ENCODE measurements at places on chromosomes 3 and 15.
A peak's percentile ranks its signal among the peaks of the same experiment; 100 is the strongest.

GRCh38 chr3:172467170-172467824, 19.0 kb upstream of the GHSR start:
- DNase-seq = no peak

DNA sequence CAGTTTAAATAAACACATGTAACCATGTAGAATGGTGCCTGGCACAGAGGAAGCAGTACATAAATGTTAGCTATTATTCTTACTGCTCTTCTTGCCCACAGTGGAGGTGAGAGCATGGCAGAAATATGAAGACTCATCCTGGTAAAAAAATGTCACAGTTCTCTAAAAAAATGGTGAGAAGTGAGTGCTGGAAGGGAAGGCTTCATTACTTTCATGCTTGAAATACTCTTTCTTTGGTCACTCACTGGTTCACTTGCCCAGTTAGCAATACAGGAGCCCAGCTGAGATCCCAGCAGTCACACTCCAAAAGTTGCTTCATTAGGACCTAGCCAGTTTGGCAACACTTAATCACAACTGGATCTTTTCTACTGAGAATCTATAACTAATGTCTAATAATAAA, 1017.2 kb downstream of the TUSC7 start:
- DNase-seq = peak; percentile 14

DNA sequence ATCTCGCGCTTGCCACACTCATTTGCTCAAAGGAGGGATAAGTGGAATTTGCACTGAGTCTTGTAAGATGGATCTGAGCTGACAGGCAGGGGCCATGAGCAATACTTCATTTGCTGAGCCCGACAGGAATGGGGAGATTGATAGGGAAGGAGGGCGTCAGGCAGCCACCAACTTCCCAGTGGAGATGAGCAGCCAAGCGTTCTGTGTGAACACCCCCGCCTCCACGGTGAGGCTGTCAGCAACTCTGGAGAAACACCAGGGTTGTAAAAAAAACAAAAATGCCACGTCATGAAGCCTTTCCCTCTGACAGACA, 36.8 kb downstream of the TLE3 start:
- DNase-seq = no peak

- DNase-seq = no peak
These were observed 124.9 kb downstream of the DNAJB8 start for GRCh38 chr3:128341659-128342395.

DNA sequence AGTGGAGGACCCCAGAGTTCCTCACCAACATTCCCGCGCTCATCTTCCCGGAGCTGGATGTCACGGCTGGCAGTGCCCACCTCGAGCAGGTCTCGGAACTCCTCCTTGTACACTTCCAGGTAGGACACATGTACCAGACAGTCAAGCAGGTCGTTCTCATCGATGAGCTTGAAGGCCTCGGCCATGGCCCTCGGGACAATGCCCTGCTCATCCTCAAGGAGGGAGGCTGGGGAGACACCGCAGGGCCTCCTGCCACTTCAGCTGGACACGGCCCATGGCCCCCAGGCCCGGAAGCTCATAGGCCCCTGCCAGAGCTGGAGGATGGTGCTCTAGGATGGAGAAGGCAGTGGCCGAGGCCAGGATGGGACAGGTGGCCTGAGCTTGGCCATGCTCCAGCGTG, 5.6 kb downstream of the KIF7 start:
- no peak for DNase-seq

DNA sequence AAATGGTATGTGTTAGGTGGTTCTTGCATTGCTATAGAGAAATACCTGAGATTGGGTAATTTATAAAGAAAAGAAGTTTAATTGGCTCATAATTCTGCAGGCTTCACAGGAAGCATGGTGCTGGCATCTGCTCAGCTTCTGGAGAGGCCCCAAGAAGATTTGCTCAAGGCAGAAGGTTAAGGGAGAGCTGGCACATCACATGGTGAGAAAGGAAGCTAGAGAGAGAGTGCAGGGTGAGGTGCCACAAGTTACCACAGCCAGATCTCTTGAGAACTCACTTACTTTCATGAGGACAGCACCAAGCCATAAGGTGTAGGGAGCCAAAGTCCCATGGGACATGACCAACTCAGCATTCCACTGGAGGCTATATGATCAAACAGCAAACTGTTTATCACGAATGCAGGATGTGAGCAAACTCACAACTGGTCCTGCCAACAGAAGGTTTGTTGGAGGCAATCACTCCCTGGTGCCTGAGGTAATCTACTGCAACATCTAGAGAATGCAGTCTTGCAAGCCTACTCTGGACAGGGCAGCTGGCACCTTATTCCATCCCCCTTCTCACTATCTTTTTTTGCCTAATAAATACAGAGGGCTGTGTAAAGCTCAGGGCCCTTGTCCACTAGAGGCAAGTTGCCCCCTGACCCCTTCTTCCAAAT, 28.1 kb upstream of the CCR2 start:
- no peak for DNase-seq

GRCh38 chr3:139755551-139755950, 77.8 kb upstream of the NMNAT3 start:
- no peak for DNase-seq

GRCh38 chr3:119599558-119600174, 2.0 kb downstream of the PLA1A start:
- no peak for DNase-seq

DNA sequence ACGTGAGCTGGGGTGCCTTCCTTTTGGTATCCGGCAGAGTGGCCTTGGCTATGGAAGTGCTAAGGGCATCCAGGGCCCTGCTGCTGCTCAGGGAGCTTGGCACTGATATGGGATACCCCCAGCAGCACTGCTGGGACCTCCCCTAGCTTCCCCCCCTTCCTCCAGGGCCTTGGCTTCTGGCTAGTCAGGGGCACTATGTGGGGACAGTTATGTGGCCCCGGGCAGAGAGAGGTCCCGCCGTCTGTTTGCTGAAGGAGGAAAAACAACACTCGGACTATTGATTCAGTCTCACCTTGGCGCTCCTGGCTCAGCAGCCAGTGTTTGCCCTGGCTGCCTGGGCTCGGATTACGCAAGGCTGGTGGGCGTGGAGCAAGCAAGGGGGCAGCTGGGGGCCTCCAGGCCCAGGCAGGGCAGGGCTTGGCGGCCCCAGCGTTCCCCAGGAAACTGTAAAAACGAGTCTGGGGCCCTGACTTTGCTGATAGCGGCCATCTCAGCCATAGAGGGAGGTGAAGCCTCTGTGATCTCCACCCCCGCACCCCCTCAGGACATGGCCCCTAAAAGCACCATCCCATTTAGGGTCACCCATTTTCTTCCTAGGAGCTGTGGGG, 5.7 kb downstream of the FURIN start:
- DNase-seq = no peak

DNA sequence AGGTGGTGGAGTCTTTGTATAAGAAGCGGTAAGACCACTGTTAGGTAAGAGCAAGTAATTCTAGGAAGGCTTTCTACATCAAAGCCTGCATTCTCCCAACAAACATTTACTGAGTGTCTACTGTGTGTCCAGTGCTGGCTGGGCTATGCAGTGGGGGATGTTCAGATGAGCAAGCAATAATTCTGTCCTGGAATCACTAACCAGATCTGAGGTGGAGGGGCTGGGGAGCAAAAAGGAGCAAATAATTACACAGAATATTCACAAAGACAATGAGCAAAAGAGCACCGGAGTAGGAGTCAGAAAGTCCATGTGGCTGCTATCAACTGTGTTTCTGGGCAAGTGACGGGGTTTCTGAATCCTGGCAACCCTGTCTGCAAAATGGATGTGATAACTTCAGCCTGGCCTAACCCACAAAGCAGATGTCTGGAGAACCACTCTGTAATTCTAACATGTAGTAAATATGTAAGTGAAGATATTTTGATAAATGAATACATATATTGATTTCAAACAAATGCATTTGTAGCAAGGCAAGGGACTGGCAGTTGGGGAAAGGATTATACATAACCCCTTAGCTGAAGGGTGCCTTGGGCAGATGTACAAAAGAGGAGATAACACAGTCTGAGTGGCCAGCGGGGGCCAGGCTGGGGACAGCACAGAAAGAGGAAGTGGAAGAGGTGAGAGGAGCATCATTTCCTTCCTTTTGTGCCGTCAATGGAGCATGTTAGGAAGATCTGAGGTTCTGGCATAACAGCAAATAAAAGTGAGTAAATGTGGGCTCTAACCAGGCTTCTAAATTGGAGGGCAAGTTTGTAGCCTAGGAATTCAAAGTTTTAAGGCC, 28.8 kb downstream of the CYP8B1 start:
- no peak for DNase-seq

- DNase-seq = no peak
These were observed 405.7 kb upstream of the NPAP1 start for GRCh38 chr15:24269923-24270322.

DNA sequence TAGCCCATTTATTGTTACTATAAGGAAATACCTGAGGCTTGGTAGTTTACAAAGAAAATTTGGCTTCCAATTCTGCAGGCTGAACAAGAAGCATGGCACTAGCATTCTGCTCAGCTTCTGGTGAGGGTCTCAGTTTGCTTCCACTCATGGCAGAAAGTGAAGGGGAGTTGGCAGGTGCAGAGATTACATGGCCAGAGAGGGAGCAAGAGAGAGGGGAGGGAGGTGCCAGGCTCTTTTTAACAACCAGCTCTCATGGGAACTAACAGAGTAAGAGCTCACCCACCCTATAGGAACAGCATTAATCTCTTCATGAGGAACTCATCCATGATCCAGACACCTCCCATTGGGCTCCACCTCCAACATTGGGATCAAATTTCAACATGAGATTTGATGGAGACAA, 437.9 kb downstream of the CHL1 start:
- no peak for DNase-seq

GRCh38 chr3:141241616-141242376, 10.2 kb downstream of the PXYLP1 start:
- no peak for DNase-seq

DNA sequence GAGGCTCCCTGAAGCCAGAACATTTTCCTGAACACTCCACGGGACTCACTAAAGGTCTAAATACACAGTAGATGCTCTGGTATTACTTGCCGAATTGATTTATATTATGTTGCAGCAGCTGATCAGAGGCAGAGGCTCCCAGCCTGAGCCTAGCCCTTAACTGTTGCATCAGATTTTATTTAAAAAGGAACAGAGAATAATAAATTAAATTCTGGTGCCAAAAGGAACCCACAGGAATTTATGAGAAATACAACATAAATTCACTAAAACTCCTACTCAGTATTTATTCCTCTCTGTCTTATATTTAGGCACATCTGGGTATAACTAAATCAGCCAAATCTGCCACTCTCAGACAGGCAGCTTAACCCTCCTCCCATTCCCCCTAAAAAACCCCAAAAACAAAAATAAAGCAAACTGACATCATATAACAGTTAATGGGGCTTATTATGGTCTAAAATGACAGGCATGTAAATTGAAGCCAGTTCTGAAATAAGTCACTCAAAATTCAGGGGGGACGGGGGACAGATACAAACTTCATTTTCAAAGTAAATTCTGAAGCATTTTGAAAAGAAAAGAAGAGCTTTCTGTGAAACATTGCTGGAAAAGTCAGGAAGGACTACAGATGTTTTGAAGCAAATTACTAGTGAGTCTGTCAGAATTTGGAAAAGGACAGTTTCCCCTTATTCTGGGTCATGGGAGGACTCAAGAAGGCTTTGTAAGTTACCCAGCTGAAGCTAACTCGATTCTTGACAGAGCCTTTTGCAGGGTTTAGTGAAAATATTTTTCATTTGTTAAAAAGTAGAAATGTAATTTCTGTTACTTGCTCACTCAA, 53.8 kb upstream of the CORO2B start:
- DNase-seq = peak; percentile 69

DNA sequence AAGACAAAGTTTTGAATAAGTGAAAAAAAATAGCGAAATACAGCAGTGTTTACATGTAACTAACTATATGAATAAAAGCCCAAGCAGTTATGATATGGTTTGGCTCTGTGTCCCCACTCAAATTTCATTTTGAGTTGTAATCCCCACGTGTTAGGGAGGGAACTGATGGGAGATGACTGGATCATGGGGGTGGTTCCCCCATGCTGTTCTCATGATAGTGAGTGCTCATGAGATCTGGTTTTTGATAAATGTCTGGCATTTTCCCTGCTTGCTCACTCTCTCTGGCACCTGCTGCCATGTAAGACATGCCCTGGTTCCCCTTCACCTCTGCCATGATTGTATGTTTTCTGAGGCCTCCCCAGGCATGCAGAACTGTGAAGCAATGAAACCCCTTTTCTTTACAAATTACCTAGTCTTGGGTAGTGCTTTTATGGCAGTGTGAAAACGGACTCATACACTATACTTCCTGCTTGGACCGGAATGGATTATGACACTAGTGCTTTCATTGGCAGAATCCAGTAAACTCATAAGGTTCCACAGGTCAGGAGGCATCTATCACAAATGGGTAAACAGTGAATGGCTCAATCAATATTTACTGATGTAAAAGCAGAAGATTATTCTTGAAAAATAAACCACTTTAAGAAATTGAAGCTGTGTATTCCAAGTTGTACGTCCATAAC, 192.1 kb downstream of the CBLB start:
- DNase-seq = no peak

GRCh38 chr3:136650461-136650860, 101.7 kb downstream of the STAG1 start:
- DNase-seq = no peak

- no peak for DNase-seq
These were observed 20.2 kb upstream of the KIF23 start for GRCh38 chr15:69393831-69394491.

DNA sequence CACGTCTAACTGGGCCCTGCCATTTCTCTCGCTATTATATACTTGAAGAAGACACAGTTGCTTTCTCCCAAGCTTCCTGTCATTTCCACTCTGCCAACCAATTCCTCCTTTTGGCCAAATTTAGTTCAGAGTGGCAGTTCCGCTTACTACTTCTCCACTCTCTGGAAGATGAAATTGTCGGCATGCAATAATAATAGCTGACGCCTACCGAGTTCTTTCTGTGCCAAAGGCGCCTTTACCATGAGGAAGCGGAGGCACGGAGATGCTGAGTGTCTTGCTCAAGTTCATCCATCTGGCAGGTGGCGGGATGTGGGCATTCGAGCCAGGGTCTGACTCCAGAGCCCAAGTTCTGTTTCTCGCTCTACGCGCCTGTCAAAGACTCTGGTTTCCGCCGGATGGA, 14.6 kb upstream of the NRROS start:
- no peak for DNase-seq

GRCh38 chr3:65785065-65785645, 253.6 kb downstream of the MAGI1 start:
- peak; percentile 26 for DNase-seq

- no peak for DNase-seq
These were observed 76.3 kb downstream of the VGLL3 start for GRCh38 chr3:86914670-86915069.

- DNase-seq = no peak
These were observed 16.6 kb downstream of the FAM240A start for GRCh38 chr3:46628901-46629369.

DNA sequence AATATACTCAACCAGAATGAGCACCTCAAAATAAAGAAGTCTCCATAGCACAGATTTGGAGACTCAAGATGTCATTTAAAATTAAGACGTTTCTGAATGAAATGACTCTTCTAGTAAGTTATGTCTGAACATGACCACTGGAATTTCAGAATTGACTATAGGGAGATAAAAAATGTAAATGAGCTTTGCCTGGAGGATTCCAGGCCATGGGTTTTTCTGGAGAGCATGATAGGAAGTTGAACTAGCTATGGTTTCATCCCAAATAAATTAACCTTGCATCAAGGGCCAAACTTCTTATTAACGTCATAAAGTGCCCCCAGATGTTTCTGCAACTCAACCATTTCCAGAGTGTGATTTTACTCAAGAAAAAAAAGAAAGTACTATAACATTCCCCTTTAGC, 222.6 kb upstream of the NR2F2 start:
- DNase-seq = peak; percentile 33

GRCh38 chr15:86247249-86247955, 167.7 kb downstream of the AGBL1 start:
- no peak for DNase-seq

- DNase-seq = no peak
These were observed 124.8 kb upstream of the NEO1 start for GRCh38 chr15:72927451-72927850.

GRCh38 chr3:140822401-140823047, 119.1 kb upstream of the SLC25A36 start:
- no peak for DNase-seq
